IPS DF 19.7 (cell line): ENCODE measurements at places on chromosomes 6 and 20.

- no peak for DNase-seq
These were observed 194.4 kb downstream of the EDN1 start for GRCh38 chr6:12484519-12484918.

GRCh38 chr6:110645685-110646418, 169.4 kb downstream of the CDK19 start:
- DNase-seq: no peak

DNA sequence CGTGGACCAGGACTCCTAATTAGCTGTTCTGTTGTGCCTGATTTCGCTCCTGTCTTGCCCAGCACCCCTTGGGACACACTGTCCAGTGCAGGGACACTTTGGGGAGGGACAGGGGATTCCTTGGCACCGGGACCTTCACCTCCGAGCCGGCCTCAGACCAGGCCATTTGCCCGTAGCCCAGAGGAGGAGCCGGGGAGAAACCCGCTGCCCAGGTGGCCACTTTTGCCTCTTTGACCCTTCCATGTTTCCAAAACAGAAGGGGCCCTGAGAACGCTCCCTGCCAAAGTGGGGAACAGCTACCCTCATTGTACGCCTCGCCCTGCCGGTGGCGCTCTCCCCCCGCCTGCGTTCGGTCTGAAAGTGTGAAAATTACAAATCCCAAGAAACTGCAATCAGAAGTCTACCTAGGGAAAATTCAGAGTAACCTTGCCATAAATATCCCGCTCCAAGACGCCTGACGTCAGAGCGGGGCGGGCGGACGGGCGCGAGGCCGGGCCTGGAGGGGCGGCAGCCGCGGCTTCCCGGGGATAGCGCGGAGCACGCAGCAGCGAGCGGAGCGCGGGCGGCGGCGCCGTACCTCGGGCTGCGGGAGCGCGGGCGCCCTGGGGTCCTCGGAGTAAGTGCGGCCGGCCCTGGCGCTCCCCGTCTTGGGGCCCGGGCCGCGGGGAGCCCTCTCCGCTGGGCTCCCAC, at the start of gene DAAM2:
DAAM2 (plus strand) TSS at position 527 of the 690 bp plus-strand sequence. CDS start 63,927 bp downstream, outside the sequence.
- no peak for DNase-seq

DNA sequence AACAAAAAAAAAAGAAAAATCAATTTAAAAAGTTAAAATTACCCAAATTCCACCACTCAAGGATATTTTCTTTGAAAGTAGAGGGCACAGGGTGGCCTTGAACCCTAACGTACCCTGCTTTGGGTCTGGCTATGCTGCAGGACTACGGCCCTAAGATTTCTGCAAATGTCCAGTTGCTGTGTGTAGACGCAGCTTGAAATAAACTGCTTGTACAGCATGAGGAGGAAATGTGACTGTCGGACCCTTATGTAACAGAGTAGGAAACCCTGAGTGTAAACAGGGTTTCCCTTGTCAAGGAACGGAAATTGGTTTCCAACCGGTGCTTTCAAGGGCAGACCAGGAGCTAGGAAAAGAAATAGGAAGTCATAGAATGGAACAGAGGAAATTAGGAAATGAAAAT, 60.7 kb upstream of the SHLD1 start:
- no peak for DNase-seq

DNA sequence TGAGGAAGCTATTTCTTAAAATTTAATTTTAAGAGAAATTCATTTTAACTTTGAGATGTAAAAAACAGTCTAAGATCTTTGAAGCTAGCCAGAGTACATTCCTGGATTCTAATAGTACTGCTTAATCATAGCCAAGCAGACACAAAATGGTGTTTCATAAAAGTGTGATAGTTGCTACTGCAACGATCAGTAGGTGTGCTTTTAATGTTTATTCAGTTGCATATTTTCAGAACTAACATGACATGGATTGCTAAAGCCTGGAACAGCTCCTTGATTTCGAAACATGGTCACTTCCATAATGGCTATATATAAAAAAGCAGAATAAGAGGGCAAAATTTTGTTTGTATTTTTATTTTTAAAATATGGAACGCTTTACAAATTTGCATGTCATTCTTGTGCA, 35.5 kb downstream of the SESN1 start:
- DNase-seq: no peak

DNA sequence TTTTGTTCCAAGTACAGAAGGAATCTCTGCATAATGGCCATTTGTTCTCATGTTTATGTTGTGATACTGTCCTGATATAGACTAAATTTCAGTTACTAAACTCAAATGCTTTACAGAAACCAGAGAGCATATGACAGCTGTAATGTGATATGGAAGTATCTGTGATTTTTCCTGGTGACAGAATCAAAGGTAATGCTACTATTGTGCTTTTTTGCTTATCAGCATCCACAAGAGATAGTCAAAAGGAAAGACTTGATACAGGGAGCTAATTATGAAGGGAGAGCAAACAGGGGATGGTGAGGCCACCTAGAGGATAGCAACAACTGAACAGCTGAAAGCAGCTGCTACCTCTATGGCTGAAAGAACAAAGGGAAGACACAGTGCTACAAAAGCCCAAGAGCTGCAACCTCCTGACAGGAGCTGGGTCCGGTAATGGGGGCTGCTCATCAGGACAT, 181.4 kb downstream of the PHF3 start:
- no peak for DNase-seq
